ENCODE measurements at places on chromosomes 1 and 21.

- no peak for DNase-seq
Measured at GRCh38 chr1:22507587-22507986, 55.7 kb upstream of the EPHA8 start.

DNA sequence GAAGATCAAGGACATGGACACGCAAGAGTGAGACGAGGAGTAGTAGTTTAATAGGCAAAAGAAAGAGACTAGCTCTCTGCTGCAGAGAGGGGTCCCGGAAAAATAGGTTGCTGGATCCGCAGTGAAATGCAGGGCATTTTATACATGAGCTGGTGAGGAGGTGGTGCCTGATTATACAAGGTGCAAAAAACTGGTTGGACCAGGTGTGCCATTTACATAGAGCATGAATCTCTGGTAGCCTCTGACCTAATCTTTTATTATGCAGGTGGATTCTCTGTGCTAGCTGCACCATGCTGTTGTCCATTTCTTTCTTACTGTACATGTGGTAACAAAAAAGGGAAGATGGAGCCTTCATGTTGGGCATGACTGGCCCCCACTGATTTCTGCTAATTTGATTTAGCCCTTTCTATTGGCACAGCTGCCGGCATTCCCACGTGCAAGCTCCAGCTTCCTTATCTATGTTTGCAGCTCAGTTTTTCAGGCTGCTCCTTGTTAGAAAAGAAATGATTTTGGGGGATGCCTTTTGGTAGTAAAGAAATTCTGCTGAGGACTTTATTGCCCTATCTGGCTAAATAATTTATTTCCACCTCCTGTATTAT is 548.1 kb downstream of the BRINP3 start:
- DNase-seq, result no peak

GRCh38 chr1:229452956-229453801 is 19.3 kb upstream of the ACTA1 start:
- DNase-seq, result peak; percentile 12

DNA sequence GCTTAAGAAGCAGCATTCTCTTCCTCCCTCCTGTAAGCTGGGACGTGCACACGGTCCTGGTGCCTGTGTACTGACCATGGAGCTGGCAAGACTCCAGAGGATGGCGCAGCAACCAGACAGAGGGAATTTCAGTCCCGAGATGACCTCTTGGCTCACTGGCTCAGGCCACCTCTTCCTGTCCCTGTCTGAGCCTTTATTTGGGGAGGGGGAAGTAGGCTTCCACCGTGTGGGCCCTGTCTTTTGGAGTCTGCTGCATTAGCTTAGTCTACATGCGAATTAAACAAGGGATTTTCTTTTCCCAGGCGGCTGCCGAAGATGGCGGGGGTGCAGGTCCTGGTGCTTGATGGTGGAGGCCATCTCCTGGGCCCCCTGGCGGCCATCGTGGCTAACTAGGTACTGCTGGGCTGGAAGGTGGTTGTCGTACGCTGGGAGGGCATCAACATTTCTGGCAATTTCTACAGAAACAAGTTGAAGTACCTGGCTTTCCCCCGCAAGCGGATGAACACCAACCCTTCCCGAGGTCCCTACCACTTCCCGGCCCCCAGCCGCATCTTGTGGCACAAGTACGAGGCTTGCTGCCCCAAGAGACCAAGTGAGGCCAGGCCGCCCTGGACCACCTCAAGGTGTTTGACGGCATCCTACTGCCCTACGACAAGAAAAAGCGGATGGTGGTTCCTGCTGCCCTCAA is 10.2 kb downstream of the IL24 start:
- no peak for DNase-seq

- DNase-seq, result no peak
Measured at GRCh38 chr1:31010086-31010989, 55.2 kb downstream of the PUM1 start.

- DNase-seq, result no peak
Measured at GRCh38 chr1:212119863-212120262, 84.3 kb downstream of the DTL start.

GRCh38 chr1:186977266-186977957 is 148.7 kb downstream of the PLA2G4A start:
- no peak for DNase-seq

Measured in C1 segment of cervical spinal cord (tissue), 14 donors.